Hematopoietic multipotent progenitor cell treated with erythropoietin and hydrocortisone succinate and interleukin-3 and kit ligand, for 15 days (in vitro differentiated cells): ENCODE measurements at places on chromosomes 11 and 22.

DNA sequence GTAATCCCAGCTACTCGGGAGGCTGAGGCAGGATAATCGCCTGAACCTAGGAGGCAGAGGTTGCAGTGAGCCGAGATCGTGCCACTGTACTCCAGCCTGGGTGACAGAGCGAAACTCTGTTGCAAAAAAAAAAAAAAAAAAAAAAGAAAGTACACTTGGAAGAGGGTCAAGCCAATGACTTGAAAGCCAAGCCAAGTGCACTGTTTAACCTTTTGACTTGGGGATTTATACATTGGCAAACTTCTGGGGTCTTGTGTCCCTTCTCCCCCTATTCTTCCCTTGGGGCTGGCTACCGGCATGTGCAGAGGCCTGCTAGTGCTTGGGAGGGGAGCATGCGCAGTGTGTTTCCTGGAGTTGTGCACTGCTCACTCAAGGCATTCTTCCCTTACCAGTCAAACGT lies 14.3 kb upstream of the THRSP start:
- DNase-seq: no peak

DNA sequence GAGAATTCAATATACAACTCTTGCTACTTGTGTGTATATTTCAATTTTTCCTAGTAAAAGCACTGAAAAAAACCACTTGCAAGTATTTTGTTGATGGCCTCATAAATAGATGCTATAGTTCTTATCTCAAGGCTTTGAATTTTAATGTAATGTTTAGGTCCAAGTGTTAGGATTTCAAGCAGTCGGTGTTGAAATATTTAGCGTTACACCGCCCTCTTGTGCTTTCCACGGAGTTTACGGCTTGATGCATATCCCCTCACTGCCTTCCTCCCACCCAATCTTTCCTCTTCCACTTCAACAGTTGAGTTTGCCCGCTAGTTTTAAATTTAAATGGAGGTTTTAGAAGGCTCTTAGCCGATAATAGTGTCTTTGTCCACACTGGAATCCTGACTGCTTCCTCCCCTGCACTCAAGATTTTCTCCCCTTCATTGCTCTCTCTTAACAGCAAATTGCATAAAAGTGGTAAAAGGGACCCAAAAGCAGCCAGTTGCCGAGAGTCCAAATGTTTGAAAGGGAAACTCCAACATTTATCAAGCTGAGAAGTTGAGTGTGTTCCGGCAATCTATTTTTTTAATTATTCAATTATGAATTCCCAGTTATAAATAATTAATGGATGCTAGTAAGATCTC lies 25.9 kb upstream of the HTATIP2 start:
- DNase-seq: no peak

DNA sequence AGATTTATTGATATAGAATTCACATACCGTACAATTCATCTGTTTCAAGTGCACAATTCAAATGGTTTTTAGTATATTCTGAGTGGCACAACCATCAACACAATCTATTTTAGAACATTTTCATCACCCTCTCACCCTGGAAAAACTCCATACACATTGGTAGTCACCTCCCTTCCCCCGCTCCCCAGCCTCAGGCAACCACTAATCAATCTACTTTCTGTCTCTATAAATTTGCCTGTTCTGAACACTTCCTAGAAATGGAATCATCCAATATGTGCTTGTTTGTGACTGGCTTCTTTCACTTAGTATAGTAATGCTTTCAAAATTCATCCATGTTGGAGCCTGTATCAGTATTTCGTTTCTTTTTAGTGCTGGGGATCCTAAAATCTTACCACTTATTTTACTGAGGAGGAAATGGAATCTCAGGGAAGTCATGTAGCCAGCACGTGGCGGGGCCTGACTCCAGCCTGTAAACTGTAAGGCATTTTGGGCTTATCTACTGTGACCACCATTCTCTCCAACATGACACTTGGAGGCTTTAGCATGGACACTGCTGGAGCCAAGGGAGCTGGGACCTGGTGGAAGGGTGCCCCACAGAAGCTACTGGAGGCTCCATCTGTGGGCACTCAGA lies 905 bp upstream of the UCP3 start:
- peak; percentile 45 for DNase-seq

- DNase-seq: no peak
These were observed 31.9 kb downstream of the PDGFB start for GRCh38 chr22:39212721-39213376.

DNA sequence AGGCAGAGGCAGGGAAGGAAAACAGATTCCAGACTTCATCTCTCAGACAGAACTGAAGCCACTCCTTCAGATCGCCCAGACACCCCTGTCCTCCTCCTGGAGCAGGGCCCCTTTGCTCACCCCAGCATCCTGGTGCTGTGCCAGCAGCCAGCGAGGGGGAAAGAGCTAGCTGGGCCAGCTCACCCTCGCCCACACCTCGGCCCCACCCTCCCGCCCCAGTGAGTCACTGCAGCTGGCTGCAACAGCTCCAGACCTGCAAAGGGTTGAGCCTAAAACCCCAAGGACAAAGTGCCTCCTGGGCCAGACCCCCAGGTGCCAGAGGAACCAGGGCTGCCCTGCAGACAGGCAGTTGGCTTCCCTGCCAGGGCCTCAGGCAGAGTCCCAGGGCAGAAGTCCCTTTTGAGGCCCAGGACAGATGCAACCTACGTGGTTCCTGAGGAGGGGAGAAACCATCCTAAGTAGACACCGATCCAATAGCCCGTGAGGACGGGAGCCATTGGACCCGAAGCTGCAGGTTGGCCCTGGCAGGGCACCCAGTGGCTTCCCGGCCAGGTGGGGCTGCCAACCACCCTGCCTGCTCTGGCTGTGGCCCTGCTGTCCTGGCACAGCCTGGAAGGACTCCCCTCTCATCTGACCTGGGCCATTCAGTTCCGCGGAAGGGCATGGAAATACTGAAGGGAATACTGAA lies 7.2 kb downstream of the AHNAK start:
- peak; percentile 56 for DNase-seq

DNA sequence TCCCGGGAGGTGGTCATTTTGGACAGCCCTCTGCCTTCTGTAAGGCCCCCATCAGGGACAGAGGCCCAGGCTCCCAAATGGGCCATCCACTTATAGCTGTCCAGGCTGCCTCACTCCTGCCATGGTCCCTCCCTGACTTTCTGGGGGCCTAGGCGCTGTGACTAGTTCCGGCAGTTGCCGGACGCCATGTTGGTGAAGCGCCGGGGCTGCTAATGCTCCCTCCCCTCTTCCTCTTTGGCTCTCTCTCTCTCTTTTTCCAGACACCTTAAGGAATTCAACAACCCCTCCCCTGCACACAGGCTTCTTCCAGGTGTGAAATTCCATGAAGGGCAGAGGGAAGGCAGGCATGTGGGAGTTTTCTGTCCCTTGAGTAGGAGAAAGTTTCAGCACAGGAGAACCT lies 445.6 kb downstream of the SOX6 start:
- no peak for DNase-seq
